ENCODE measurements at places on chromosomes 13 and 19.

- DNase-seq = no peak
These were observed 163.0 kb upstream of the IRS2 start for GRCh38 chr13:109949397-109949796.

DNA sequence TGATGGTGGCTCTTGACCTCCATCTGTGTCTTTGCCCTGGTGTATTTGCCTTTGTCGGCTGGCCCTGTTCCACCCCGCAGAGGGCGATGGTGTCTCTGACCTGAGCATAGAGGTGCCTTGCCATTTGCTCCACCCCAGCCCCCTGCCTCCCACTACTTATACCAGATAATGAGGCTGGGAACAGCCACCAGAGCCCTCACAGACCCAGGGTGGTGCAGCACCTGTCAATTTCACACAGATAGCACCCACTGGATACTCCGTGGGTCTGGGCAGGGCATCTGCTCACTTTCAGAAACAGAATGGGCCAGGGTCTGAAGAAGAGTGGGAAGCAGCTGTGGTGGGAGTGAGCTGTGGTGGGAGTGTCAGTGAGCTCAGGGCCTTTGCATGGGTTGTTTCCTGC lies 4.1 kb downstream of the ZNF536 start:
- no peak for DNase-seq

DNA sequence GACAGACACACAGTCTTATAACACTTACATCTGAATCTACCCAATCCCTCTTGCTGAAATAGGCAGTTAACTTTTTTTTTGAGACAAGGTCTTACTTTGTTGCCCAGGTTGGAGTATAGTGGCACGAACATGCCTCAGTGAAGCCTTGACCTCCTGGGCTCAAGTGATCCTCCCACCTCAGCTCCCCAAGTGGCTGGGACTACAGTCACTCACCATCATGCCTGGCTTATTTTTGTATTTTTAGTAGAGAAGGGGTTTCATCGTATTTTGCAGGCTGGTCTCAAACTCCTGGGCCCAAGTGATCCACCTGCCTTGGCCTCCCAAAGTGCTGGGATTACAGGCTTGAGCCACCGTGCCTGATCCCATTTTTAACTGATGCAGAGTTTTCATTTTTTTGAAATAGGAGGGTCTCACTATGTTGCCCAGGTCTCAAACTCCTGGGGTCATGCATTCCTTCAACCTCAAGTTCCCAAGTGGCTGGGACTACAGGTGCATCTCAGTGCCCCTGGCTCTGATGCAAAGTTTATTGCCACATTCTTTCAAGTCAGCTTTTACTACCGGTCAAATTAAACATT lies 7.6 kb downstream of the ELF1 start:
- no peak for DNase-seq

DNA sequence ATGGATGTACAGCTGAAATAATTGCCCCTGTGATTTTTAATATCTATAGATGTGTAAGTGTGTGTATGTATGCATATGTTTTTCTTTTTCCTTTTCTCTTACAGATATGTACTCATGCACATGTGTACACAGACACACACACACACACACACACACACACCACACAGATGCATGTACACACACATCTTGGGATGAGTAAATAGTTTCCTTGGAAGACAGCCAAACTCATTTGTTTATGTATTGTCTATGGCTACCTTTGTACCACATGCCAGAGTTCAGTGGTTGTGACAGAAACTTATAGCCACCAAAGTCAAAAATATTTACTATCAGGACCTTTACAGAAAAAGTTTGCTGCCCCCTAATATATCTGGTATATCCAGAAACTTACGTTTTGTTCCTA lies 192.6 kb downstream of the MAB21L1 start:
- DNase-seq = no peak

DNA sequence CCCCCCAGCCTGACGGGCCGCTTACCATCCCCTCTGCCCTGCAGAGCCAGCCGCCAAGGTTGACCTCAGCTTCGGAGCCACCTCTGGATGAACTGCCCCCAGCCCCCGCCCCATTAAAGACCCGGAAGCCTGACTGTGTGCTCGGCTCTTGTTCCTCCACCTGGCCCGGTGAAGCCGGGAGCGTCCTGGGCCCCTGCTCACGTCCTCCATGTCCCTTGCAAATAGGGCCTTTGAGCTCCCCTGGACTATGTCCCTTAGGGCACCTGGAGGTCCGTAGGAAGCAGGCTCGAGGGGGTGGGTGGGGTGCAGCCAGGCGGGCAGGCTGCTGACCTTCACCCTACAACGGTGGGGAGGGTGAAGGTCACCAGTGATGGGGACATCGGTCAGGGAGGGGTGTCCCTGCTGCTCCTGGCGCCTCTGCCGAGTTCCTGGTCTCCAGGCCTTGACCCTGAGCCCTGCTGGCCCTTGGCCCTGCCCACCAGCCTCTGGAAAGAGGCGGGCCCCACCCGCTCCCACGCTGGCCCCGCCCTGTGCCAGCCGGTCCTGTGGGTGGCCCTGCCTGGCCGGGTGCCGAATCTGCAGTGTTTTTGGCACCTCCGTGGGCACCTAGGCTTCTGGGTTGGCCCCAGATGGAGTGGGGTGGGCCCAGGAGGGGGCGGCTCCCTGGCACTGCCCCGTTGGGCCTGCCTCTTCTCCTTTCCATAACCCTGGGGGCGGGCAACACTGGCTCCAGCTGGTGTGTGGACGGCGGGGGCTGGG lies 3.3 kb downstream of the ATP5F1D start:
- DNase-seq = no peak

GRCh38 chr13:51765142-51765515 lies 38.8 kb downstream of the DHRS12 start:
- DNase-seq = no peak

DNA sequence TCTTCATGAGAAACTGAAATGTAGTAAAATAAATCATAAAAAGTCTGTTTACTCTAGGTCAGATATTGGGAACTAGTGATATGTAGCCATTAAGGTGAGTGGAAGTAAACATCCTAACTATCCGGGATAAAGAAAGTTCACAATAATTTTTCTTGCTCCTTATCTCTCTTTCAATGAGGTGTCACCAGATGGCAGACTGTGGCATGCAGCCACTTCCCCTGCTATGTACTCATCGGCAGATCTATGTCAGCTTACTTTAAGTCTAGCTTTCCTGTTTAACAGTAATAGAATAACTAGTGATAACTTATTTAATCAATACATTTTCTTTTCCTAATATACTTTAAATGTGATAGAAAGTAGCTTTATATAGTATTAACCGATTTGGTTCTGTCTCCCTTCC lies 181.9 kb downstream of the NDFIP2 start:
- no peak for DNase-seq

- DNase-seq = no peak
These were observed 20.5 kb upstream of the SLC7A10 start for GRCh38 chr19:33245948-33246708.

DNA sequence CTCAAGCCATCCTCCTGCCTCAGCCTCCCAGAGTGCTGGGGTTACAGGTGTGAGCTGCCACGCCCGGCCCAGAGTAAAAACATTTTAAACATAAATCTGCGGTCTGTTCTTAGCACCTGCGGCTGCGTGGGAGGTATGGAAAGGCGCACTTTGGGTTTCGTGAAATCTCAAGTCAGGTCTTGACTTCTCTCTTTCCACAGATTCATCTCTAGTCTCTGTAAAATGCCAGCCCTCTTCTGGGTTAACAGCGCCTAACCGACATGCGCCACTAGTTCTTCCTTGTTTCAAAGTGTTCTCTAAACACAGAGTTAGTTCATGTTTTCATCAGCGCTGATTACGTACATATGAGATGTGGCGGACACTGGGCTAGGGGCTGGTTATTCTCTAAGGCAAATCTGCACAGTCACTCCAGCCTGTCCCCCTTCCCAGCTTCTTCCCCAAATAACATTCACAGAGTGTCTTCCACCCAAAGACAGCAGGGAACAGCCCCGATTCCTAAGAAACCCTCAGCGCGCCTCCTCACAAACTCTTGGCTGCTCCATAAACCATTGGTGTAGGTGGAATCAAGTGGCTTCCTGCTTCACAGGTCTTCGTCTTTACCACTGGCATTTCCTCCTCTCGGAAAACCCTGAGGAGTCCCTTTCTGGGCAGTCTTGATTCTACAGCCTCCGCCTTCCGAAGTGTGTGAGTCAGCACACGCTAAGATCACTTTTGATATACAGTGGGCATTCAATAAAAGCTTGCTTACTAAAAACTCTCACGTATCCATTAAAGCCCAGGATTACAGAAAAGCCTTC lies 1.4 kb downstream of the PARP4 start:
- no peak for DNase-seq

DNA sequence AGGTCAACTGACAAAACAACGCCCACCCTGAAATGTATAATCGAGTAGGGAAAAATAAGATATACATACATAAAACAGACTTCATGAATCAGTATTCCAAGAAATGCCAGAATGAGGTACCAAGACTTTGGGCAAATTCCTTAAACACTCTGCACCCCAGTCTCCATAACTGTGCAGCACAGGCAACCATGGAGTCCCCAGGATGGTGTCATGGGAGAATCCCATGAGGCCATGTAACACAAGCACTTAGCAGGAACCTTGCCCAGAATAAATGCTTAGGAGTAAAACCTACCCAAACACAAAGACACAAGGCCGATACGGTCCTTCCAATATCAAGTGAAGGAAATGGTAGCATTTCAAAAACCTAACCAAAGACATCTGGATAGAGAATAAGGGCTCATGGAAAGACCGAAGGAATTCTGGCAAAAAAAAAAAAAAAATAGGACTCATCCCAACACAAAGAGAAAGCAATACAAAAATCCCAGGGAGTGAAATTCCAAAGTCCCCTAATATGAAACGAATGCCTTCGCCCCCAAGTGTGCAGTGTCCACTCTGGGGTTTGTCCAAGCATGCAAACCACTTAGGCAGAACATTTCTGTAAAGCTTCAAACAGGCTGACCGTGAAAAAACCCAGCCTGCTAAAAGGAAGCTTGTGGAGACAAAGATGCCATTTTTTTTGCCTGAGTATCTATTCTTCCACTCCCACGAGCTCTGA lies 11.1 kb downstream of the ZC3H4 start:
- no peak for DNase-seq

DNA sequence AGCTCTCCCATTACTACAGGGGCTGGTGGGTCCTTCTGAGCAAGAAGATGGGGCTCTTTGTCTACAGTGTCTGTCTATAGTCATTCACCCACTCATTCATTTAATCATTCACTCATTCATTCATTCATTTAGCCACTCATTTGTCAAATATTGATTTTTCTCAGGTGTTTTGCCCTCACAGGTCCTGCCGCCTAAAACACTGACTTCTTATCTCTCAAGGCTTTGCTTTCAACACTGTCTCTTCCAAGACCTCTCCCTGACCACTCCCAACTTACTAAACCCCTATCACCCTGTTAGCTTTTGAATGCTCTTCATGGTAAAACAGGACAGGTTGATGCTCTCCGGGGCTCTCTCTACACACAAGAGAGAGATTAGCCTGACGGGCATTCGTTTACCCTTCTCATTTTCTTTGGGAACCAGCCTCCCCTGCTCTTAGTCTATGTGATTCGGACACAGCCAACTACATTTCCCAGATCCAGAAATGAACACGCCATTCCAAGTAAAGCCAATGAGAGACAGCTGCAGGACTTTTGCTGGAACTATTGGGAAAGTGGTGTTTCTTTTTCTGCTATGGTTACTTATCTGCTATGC lies 22.7 kb downstream of the FAM187B start:
- DNase-seq = no peak

DNA sequence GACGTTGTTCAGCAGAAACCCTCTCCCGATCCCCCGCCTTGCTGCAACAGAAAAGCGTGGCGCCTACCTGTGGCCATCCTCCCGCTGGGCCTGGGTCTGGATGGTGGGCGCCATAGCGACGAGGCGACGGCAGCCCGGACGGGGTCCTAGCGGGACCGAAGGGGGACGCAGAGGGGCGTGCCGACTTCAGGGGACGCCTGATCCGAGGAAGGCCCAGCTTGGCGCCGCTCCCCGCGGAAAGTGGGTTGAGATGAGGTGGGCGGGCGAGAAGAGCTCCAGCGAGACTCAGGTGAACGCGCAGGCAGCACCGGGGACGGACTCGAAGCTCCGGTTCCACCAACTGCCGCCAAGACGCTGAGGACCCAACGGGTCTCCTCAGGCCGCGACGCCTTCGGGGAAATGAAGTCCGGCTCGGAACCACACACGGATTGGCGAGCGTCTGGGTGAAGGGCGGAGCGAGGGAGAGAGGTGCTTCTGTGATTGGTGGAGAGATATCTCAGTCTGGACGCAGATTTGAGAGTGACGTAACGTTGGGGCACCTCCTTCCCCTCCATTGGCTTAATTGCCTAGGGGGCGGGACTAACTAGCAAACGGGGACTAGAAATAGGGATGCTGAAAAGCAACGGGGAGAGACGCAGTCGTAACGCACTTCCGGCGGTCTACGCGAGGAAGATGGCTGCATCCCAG lies at the start of the genes MED29 and PAF1:
TSS of gene MED29 (plus strand) at position 628 of the 687 bp plus-strand sequence. CDS start at position 673, 45 bp downstream.
TSS of gene PAF1 (minus strand) at position 356 of the 687 bp plus-strand sequence. CDS start at position 114, 242 bp downstream.
- DNase-seq = peak; percentile 99

DNA sequence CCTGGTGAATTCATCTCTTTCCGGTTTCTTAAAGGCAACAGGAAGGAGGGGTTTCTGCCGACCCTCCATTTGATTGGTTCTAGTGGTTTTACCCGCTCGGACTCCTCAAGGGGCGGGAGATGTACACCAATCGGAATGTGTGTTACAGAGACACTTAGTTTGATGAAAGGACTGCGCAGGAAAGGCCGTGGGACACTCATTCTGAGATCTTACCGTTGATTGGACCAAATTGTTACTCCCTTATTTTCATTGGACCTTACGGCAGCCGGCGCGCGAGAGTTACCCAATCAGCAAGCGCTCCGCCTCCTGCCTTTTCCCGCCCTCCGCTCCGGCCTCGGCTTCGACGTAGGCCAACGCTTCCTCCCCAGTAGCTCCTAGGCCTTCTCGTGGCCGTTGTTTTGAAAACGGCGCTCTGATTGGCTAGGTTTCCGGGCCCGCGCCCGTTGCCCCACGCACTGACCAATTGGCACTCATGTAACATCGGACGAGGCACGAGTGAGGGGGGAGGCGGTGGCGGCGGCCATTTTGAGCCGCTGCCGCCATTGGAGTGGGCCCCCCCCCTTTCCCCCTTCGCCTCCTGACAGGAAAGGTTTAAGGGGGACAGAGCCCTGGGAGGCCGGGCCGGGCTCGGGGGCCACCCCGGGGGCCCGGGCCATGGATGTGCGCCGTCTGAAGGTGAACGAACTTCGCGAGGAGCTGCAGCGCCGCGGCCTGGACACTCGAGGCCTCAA lies at the start of gene HNRNPUL1:
TSS of gene HNRNPUL1 (plus strand) at position 523 of the 731 bp plus-strand sequence. CDS start at position 655, 132 bp downstream.
- peak; percentile 99 for DNase-seq

GRCh38 chr13:27374126-27374613 lies 50.2 kb upstream of the GTF3A start:
- no peak for DNase-seq

GRCh38 chr19:11555246-11555645 lies 3.8 kb downstream of the ELOF1 start:
- no peak for DNase-seq

Data from cerebellar nuclear complex (tissue), 1 donor.